ENCODE measurements at places on chromosomes 7 and 10.

- DNase-seq = no peak
Measured at GRCh38 chr7:128123291-128124037, 92.2 kb upstream of the LRRC4 start.

DNA sequence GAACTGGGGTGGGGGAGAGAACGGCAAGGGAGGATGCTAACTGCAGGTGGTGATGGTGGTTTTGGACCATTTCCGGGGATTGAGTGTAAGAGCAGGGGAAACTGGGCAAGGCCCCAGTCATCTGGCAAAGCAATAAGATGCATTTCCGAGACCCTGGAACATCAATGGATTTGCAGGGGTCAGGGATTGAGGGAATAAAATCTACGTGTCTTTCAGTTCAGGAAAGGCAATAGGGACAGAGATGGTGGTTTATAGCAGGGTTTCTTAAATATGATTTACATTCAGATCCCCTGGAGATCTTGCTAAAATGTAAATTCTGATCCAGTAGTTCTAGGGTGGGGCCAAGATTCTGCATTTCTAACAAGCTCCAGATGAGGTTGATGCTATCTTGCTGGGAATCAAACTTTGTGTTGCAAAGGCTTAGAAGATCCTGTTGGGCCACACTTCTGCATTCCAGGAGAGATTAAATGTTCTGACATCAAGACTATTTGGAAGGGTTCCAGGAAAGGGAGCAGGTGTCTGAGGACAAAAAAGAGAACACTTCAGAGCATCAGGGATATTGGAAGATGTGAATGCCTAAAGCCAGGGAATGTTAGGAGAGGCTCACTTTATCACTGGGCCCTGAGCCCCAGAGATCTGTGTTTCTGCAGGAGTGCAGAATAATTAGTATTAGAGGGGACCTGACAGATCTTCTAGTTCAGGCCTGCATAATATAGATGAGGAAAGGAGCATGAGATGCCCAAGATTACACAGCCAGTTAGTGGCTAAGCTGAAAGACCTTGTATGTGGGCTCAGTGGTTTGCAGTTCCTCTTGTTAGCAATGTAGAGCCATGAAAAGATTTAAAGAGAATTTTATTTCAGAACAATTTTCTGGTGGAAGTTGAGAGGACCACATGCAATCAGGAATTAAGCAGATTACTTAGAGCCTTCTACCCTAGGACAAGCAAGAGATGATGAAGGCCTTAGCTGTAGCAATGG lies 32.4 kb downstream of the BLNK start:
- DNase-seq = no peak

- no peak for DNase-seq
Measured at GRCh38 chr10:29063806-29064644, 224.8 kb upstream of the LYZL1 start.

DNA sequence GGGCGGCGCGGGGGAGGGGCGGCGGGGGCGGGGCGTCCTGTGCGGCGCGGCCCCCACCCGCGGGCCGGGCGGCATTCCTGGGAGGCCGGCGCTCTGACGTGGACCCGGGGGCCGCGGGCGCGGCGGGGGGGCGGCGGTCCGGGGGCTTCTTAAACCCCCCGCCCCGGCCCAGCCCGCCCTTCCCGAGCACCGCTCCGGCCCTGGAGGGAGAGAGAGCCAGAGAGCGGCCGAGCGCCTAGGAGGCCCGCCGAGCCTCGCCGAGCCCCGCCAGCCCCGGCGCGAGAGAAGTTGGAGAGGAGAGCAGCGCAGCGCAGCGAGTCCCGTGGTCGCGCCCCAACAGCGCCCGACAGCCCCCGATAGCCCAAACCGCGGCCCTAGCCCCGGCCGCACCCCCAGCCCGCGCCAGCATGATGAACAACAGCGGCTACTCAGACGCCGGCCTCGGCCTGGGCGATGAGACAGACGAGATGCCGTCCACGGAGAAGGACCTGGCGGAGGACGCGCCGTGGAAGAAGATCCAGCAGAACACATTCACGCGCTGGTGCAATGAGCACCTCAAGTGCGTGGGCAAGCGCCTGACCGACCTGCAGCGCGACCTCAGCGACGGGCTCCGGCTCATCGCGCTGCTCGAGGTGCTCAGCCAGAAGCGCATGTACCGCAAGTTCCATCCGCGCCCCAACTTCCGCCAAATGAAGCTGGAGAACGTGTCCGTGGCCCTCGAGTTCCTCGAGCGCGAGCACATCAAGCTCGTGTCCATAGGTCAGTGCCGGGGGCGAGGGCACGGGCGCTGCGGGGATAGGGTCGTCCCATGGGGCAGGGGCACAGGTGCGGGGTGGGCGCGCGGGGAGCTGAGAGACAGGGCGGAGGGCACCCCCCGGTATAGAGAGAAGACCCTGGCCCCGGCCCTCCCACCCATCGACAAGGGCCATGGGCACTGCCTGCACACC lies at the start of gene FLNC:
Gene FLNC, plus strand, starts transcription at position 176 of the 947 bp plus-strand sequence. Its CDS starts 232 bp downstream, at position 408.
- DNase-seq = no peak

DNA sequence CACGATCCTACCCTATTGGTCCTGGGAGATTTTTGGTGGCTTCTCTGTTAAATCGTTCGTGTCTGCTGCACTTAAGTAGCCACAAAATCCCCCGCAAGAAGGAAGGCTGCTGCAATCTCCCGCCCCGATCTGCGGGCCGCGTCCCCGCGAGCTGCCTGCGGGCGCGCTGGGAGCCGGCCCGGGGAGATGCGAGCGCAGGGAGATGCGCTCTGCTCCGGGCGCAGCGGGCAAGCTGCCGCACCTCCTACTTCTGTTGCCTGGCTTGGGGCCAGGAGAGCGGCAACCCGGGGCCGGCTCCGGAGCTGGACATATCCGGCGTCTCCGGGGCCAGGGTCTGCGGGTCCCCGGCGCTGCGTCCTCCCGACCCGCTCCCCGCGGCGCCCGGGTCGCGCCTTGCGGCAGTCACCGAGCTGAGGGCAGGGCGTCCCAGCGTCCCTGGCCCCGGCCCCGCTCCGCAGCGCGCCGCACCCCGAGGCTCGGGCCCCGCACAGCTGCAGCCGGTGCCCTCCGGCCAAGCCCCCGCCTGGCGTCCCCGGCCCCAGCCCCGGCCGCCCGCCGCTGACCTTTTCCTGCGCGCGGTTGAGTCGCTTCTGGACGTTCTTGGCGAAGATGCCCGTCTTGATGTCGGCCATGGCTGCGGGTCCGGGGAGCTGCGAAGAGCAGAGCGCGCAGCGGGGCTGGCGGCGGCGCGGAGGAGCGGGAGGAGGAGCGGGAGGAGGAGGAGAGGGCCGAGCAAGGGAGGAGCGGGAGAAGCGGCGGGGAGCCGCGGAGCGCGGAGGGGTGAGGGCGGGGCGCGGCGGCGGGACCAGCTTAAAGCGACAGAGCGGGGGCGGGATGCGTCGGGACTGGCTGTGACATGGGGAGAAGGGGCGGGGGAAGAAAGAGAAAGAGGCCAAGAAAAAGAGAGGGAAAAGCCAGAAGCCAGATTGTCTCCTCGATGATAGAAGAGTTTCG lies at the start of gene AMPH:
Gene AMPH, minus strand, starts transcription at position 654 of the 954 bp plus-strand sequence. Its CDS starts 22 bp downstream, at position 632.
- no peak for DNase-seq

GRCh38 chr10:48523820-48524758 lies 80.8 kb downstream of the ARHGAP22 start:
- no peak for DNase-seq

DNA sequence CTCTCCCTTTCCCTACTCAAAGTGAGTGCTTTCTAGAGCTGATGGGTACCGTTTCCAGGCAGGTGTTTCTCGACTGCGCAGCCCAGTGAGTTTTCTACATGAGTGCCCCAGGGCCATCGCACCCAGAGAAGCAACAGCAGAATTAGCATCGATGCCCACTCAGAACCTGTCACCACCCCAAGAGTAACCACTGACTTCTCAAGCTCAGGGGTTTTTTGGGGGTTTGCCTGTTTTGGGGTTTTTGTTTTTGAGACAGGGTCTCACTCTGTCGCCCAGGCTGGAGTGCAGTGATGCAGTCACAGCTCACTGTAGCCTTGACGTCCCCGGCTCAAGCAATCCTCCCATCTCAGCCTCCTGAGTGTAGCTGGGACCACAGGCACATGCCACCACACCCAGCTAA lies 25.7 kb downstream of the SNX8 start:
- DNase-seq = no peak

- no peak for DNase-seq
Measured at GRCh38 chr10:110822712-110823311, 48.9 kb upstream of the PDCD4 start.

- DNase-seq = no peak
Measured at GRCh38 chr10:122981066-122981464, 864 bp downstream of the PSTK start.

All from C1 segment of cervical spinal cord (tissue), 14 donors.